Cardiac septum (tissue), 1 donor: ENCODE measurements at places on chromosomes 7 and 10. TPM values are rescaled to one million over a fixed set of nuclear protein-coding genes. Genes with fewer than 3 reads are reported as not detected.
A peak's percentile ranks its signal among the peaks of the same experiment; 100 is the strongest.

DNA sequence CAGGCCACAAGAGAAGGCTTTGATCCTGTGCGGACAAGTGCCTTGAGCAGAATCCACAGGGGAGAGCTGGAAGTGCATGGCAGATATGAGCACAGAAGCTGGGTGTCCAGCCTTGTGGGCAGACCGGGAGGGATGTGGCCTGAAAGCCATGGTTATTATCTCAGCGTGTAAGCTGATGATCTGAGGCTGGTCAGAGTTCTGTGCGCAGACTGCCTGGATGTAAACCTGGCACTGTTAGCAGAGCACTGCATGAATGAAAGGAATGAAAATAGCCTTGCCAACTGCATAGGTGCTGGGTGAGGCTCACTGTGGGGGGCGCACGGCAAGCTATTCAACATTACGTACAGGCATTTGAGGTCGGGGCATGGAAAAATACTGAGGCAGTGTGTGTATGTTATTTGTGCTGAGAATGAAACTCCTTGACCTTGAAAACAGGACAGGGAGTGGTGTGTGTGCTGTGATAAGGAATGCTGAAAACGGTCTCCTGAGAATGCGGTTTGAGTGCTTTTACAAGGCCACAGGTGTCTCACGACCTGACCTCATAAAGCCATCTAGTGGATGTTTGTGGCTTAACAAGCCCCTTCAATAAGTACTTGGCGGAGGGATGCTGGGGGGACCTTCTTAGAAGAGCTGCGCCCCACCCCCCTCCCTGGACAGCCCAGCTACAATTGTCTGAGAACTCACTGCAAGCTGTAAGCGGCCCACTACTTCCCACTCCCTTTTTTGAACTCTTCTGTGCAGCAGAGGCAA, 18.7 kb downstream of the AKR1C1 start:
- no peak for DNase-seq

- no peak for DNase-seq
These were observed 8.1 kb downstream of the SGMS1 start for GRCh38 chr10:50615658-50616057.

- DNase-seq, result no peak
These were observed 47.2 kb downstream of the ANKIB1 start for GRCh38 chr7:92292981-92293380.

GRCh38 chr7:155796381-155797261, 15.6 kb downstream of the SHH start:
- peak; percentile 85 for DNase-seq

DNA sequence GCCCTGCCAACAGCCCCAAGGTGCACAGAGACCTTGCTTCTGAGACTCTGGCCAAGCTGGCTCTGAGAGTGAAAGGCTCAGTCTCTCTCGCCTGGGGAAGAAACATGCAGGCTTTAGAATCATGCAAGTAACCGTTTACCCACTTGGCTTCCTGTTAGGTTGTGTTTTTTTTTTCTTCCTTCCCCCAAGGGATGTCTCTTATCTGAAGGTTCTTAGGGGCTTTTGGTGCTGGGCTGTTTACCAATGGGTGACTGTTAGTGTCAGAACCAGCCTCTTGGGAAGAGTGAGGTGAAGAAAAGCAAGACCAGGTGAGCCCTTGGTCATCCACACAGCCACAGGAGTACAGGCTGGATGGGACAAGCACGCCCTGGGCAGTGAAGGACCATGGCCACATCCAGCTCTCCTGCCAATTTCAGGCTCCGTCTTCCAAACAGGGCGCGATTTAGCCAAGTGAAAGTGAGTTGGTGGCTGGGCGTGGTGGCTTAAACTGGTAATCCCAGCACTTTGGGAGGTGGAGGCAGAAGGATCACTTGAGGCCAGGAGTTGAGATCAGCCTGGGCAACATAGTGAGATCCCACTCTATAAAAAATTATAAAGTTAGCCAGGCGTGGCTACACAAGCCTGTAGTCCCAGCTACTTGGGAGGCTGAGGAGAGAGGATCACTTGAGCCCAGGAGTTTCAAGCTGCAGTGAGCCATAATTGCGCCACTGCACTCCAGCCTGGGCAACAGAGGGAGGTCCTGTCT, 76.3 kb upstream of the CUX1 start:
- DNase-seq, result no peak

GRCh38 chr10:17247210-17247609, 19.2 kb downstream of the VIM start:
- no peak for DNase-seq

GRCh38 chr10:88952647-88953111, at the start of gene ACTA2:
ACTA2 (minus strand) TSS chr10:88952773; CDS start chr10:88948930, 3,843 bp downstream.
- peak; percentile 74 for DNase-seq

GRCh38 chr7:121306565-121306964, 22.2 kb upstream of the WNT16 start:
- DNase-seq, result no peak

- no peak for DNase-seq
These were observed 400.0 kb upstream of the CELF2 start for GRCh38 chr10:10617686-10618085.

DNA sequence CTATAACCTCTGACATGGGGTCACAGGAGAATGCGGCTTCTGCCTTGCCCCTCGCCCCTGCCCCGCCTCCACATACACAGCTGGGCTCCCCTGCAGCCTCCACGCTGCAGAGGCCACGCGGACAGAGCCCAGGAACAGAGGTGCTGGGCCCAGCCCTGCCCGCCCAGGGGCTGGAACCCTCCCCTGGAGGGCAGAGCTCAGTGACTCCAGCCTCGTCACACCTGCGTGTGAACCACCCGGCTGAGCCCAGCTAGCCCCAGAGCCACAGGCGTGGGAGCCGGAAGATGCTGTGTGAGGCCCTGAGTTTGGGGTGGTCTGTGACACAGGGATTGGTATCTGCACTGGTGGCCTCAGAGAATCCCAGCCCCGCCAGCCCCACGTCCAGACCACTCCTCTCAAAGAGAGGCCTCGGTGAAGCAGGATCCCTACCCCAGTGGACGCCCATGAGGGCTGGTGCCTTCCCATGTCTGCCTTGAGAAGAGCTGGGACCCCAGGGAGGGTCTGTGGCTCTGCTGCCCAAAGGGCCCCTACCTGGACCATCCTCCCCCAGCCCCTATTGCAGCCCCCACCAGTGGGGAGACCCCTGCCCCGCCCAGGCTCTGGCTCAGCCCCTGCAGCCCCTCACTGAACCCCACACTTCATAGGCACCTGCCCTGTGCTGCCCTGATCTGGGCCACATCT, 8.1 kb upstream of the ADAP1 start:
- DNase-seq, result no peak

DNA sequence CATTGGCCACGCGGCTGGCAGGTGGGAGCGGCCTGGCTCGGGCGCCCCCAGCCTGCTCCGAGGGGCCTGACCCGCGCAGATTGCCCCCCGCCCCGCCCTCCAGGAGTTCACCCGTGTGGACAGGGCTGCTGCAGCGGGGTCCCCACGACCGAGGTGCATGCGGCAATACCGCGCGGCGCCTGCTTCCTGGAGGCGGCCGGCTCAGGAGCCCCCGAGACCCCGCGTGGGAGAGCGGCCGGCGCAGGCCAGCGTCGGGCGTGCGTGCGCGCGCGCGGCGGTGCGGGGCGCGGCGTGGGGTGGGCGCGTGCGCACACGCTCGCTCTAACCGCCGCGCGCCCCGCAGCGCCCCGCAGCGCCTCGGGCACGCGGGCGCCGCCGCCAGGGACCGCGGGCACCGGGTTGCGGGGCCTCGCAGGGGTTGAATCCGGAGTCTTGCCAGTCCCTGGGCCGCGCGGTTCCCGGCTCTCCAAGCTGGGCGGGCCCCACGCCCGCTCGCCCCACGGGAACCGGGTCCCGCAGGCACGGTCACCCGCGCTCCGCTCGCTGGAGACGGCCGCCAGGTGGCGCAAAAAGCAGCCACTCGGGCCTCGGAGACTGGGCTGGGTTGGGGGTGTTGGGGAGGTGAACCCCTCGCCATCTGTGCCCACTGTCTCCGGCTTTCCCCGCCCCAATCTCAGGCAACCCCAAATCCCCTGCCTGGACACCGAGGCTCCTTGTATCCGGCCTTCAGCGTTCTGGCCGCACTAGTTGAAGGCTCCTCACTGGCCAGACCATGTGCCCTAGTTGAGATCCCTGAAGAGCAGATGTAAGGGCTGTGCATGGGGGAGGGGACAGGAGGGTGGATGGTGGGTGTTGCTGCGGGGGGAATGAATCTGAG, 1.3 kb upstream of the ACHE start:
- no peak for DNase-seq

TFPI2 gene
- 1.9 TPM for total RNA-seq

HOXA5 gene
- 0.30 TPM for total RNA-seq

AKR1B1 gene
- 193 TPM for total RNA-seq

CCDC126 gene
- 10.1 TPM for total RNA-seq

TAC1 gene
- total RNA-seq, result not detected

CALCR gene
- not detected for total RNA-seq

CALML3 gene
- not detected for total RNA-seq

CYTH3 gene
- total RNA-seq, result 24.9 TPM
